ENCODE measurements at places on chromosomes 7 and 10. TPM values are rescaled to one million over a fixed set of nuclear protein-coding genes. Genes with fewer than 3 reads are reported as not detected.

The ANKRD61 gene
- not detected for total RNA-seq

The TMEM270 gene
- total RNA-seq, result not detected

The GNG11 gene
- total RNA-seq, result 3.0 TPM

The PCLO gene
- 20.9 TPM for total RNA-seq

GRCh38 chr7:15584575-15584974 is 22.8 kb upstream of the AGMO start:
- no peak overlapping the region for H3K27ac ChIP-seq
- no peak overlapping the region for H3K4me3 ChIP-seq
- H3K4me1 ChIP-seq, result no peaks in the 10 kb centered on the region

DNA sequence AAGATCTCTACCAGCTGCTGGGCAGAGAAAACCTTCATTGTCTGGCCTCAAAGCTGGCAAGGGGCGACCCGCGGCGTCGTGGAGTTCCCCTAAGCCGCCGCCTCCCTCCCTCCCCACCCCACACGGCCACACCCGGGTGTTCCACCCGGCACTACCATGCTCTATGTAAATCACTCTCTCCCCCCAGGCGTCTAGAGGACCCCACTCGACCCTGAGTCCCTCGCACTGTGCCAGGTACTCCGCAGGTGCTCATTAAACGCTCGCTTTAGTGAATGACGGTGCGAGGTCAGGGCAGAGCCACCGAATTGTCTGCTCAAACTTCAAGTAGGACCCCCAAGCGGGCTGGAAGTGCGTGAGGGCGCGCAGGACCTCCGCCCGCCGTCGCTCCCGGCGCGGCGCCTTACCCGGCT is 628 bp downstream of the PARP12 start:
- H3K4me1 ChIP-seq, result peaks cover 40% of the 10 kb centered on the region
- H3K27me3 ChIP-seq, result no peaks in the 10 kb centered on the region
- H3K36me3 ChIP-seq, result no peaks in the 10 kb centered on the region
- H3K4me3 ChIP-seq, result peak overlapping the region; percentile 31

DNA sequence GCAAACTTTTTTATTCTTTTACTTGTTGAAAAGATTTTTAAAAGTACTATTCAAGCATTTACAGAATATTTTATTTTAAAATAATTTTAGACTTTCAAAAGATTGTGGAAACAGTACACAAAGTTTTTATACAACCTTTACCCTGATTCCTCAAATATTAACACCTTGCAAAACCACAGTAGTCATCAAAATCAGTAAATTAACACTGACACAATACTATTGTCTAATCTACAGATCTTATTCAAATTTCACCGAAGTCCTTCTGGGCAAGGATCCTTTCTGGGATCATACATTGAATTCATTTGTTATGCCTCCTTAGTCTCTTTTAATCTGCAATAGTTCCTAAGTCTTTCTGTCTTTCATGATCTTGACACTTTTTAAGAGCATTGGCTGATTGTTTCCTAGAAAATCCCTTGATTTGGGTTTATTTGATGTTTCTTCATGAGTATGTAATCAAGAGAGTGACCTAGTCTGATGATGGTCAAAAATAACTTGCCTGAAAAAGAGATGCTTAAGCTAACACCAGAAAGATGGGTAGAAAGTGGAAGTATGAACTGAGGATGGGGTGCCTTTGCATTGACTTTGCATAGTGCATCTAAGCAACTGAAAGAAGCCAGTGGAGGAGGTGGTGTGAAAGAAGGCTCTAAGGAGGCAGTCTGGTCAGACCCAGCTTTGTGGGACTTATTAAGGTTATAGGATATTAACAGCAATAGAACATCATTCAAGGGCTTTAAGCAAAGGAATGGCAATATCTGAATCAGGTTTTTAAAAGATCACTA is 9.7 kb downstream of the STAMBPL1 start:
- no peak for DNase-seq
- no peak overlapping the region for H3K27ac ChIP-seq
- no peak overlapping the region for H3K4me3 ChIP-seq
- H3K4me1 ChIP-seq, result peaks cover 19% of the 10 kb centered on the region
- no peaks in the 10 kb centered on the region for H3K36me3 ChIP-seq
- H3K27me3 ChIP-seq, result no peaks in the 10 kb centered on the region

DNA sequence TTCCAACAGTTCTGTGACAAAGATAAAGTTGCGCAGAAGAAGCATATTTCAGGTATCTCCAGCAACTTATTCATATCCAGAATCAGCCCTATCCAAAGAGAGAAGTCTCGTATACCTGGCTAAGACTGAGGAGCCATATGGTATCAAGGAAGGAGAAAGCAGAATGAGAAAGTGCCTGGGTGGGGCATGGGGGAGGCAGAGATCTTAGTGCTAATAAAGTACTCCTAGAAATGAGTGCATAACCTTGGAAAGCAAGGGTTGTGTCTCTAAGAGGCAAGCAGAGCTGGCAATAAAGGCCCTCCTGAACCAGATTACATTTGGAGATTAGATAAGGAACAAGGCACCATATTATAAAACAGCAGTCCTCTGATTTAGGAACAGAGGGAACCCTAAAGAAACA is 12.7 kb downstream of the TASOR2 start:
- no peaks in the 10 kb centered on the region for H3K27me3 ChIP-seq
- peak overlapping the region; percentile 7 for H3K27ac ChIP-seq
- no peak overlapping the region for H3K4me3 ChIP-seq
- H3K36me3 ChIP-seq, result no peaks in the 10 kb centered on the region
- DNase-seq, result peak; percentile 42

DNA sequence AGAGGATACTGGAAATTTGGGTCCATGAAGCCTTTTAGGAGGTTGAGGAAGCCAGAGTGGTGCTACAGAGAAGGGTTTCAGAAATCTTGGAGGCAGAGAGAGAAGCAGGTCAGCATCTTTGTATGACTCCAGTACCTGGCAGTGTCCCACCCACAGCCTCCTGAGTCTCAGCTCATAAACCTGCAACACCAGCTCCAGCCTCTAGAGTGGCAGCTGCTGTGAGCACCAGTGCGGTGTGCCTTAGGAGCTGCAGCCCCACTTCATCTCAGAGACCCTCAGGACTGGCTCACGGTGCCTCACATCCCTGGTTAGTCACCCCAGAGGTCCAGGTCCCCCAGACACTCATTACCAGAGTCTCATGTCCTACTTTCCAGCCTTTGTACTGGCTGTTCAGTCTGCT is 84.8 kb upstream of the PRKAR2B start:
- H3K4me1 ChIP-seq, result no peaks in the 10 kb centered on the region
- no peaks in the 10 kb centered on the region for H3K36me3 ChIP-seq
- no peaks in the 10 kb centered on the region for H3K27me3 ChIP-seq
- H3K27ac ChIP-seq, result no peak overlapping the region

GRCh38 chr10:7484456-7485243 is 73.8 kb upstream of the SFMBT2 start:
- no peaks in the 10 kb centered on the region for H3K27me3 ChIP-seq
- no peak overlapping the region for H3K4me3 ChIP-seq
- H3K36me3 ChIP-seq, result no peaks in the 10 kb centered on the region
- peak overlapping the region; percentile 34 for H3K27ac ChIP-seq
- H3K4me1 ChIP-seq, result no peaks in the 10 kb centered on the region

GRCh38 chr10:61822781-61823230 is 78.7 kb upstream of the ARID5B start:
- H3K27ac ChIP-seq, result no peak overlapping the region
- no peaks in the 10 kb centered on the region for H3K4me1 ChIP-seq
- H3K36me3 ChIP-seq, result no peaks in the 10 kb centered on the region
- H3K27me3 ChIP-seq, result no peaks in the 10 kb centered on the region
- no peak for DNase-seq

DNA sequence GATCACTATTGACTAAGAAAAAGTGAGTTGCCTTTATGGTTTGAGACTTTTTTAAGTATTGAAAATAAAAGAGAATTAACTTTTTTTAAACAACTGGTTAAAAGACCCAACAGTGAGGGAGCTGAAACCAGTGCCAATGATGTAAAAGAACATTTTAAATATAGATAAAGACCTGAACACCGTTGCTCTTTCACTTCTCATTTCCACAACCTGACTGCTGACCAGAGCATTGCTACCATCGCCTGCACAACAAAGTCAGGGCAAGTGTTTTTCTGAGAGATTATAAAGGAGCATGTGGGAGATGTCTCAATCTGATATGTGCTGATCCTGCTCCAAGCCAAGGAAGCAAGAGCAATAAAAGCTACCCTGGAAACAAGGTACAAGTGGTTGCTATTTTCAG is 34.7 kb downstream of the IMMP2L start:
- no peak overlapping the region for H3K4me3 ChIP-seq
- H3K27me3 ChIP-seq, result no peaks in the 10 kb centered on the region
- peaks cover 11% of the 10 kb centered on the region for H3K4me1 ChIP-seq
- H3K36me3 ChIP-seq, result no peaks in the 10 kb centered on the region
- no peak for DNase-seq

- H3K36me3 ChIP-seq, result no peaks in the 10 kb centered on the region
- H3K27me3 ChIP-seq, result no peaks in the 10 kb centered on the region
- H3K27ac ChIP-seq, result no peak overlapping the region
- DNase-seq, result no peak
- no peak overlapping the region for H3K4me3 ChIP-seq
Observed at GRCh38 chr10:109940553-109940952, 17.2 kb upstream of the XPNPEP1 start.

DNA sequence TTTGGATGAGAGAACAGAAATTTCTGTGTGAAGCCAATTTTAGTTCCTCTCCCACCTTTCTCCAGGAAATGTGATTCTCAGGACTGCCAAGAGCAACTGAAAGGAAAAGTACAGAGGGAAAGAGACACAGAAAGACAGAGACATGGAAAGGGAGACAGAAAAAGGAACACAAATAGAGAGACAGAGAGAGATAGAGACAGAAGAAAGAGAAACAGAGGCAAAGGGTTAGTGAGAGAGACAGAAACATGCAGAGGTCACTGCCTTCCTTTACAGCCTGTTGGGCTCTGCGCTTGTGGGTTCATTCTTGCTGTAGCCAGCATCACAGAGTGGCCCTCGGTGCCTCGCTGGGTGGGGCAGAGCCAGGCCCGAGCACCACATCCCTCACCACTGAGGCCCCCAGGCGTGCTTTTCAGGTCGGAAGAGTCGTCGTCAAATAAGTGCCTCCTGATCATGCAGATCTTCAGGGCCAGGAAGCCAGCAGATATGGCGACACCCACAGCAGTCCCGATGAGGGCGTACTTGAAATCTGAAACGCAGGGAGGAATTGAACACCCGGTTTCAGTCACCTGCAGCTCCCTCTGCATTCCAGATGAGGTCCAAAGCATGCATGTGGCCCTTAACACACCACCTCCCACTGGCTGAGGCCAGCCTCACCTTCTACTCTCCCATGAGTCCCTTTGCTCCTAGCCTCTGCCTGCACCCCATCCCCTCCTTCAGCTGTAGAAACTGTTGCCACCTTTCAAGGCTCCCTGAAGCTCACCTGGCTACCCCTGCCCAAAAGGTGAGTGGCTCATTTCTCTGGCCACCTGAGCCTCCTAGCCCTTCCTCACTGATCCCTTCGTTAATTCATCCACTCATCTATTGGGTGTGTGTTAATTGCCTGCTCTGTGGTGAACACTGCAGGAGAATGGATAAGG is 21.4 kb downstream of the TMEM273 start:
- H3K4me1 ChIP-seq, result no peaks in the 10 kb centered on the region
- DNase-seq, result no peak
- H3K27ac ChIP-seq, result no peak overlapping the region
- H3K4me3 ChIP-seq, result no peak overlapping the region

- no peaks in the 10 kb centered on the region for H3K4me1 ChIP-seq
- no peak overlapping the region for H3K4me3 ChIP-seq
- DNase-seq, result no peak
- H3K27me3 ChIP-seq, result no peaks in the 10 kb centered on the region
- no peak overlapping the region for H3K27ac ChIP-seq
Observed at GRCh38 chr10:23238015-23238414, 45.9 kb downstream of the PTF1A start.

DNA sequence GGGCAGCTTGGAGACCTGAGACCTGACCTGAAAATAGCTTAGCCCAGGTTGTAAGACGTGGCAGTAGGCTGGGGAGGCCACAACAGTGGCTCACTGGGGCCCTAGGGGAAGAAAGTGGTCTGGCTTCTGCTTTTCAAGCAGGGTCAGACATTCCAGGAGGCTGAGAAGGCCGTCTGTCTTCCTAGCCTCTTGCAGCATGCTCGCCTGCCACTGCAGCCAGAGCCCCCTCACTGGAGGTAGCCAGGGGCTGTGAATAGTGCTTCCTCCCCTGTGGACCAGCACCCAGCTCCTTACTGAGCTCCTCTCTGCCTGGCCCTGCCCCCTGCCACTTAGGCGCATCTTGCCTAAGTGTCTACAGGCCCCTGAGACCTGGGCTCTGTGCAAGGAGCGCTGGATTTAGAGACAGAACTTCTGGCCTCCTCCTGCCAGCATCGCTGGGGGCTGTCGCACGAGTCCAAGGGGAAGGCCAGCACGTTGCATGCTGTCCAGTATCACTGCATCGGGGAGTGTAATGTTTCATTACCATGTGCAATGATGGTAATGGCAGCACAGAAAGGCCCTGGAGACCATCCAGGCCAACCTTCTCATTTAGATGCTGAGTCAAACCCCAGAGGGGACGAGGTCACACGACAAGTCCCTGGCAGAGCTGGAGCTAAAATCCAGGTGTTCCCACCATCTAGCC is 12.7 kb downstream of the ZMIZ1 start:
- peak overlapping the region; percentile 99 for H3K27ac ChIP-seq
- no peak for DNase-seq
- no peaks in the 10 kb centered on the region for H3K36me3 ChIP-seq
- H3K4me3 ChIP-seq, result no peak overlapping the region
- H3K4me1 ChIP-seq, result peaks cover 93% of the 10 kb centered on the region

DNA sequence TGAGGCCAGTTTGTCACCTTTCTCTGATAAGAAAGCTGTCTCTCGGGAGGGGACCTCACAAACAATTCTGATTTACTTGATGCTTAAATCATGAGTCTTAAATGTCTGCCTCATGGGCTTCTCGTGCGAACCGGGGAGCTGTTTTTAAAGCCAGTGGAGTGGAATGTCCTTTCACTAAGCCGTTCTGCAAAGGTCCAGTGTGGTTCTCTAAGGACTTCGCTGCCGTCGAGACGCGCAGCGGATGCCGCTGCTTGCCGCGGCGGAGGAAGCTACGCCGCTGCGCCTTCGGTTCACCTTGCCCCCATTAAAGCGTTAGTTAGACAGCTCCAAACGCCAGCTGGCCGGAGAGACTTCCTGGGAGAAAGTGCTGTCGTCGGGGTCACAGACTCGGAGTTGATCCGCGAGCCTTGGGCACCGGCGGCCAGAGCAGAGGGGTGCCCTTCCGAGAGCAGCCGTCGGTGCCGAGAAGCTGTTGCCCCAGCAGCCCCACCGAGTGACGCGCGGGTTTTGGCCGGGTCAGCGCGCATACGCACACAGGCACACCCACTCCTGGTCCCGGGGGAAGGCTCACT is 1.3 kb upstream of the HMX3 start:
- no peak for DNase-seq
- H3K36me3 ChIP-seq, result no peaks in the 10 kb centered on the region
- peaks cover 39% of the 10 kb centered on the region for H3K4me1 ChIP-seq
- no peak overlapping the region for H3K4me3 ChIP-seq
- H3K27ac ChIP-seq, result no peak overlapping the region

All from transverse colon (tissue), 4 donors.